Epithelial cell of prostate (primary cell): ENCODE measurements at places on chromosomes 6 and 20.
A peak's percentile ranks its signal among the peaks of the same experiment; 100 is the strongest.

- DNase-seq, result no peak
Measured at GRCh38 chr6:116524236-116524635, 12.8 kb downstream of the CALHM5 start.

- peak; percentile 57 for DNase-seq
Measured at GRCh38 chr6:151627689-151628444, 134.1 kb downstream of the CCDC170 start.

DNA sequence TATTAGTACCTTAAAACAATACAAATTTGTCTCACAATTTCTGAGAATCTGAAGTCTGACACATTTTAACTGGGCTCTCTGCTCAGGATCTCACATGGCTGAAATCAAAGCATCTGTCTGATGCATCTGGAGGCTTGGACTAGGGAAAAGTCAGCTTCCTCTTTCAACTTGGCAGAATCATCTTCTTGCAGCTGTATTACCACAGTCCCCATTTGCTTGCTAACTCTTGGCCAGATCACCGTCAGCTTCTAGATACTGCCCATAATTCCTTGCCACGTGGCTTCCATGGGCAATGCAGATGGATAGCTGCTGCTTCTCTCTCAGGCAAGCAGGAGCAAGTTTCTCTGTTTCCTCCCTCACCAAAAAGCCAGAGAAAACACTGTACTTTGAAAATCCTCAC lies 1106.4 kb upstream of the CITED2 start:
- DNase-seq, result no peak

DNA sequence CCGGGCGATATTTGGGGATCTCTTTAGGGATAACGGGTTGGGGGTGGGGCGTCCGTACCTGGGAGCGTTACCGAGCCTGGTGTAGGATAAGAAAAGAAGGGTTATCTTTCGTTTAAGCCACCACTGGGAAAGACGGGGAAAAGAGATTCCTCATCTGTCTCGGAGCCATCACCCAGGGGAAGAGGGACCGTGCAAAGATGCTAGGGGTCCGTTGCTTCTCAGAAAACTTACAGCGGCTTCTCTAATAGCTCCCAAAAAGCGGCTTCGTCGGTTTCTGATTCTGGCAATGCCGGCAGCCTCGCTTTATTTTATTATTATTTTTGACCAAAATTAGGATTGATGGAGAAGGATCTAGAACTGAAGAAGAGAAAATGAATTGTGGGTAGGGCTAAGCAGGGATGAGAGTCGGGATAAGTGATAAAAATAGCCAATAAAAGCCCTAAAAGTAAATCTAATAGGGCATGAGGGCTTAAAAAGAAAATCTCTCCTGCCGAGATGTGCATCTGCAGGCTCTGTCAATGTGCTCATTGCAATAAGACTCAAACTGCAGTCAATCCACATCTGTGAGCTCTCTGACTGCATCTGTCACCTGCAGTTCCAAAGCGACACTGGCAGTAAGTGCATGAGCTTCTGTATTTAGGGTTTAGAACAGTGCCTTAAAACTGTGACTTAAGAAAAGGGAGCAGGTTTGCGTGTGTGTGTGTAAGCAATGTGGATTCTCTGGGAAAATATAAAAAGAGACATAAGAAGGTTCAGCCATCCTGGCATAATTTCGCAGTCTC lies 801 bp downstream of the TBPL1 start:
- no peak for DNase-seq

DNA sequence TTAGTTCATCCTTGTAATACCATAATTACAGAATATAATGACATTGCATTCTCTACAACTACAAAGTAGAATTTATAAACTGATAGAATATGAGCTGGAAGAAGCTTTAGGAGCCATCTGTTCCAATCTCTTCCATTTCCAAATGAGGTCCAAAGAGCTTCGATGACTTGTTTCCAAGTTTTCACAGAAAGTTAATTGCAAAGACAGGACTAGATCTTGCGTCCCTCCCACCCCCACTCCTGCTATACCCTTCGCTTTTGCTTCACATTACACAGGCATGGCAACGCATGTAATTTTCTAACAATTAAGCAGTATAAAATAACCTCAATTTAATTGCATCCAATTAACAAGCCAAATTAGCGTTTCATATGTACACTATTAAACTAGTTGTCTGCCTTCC lies 7.0 kb downstream of the HIVEP2 start:
- DNase-seq, result no peak

DNA sequence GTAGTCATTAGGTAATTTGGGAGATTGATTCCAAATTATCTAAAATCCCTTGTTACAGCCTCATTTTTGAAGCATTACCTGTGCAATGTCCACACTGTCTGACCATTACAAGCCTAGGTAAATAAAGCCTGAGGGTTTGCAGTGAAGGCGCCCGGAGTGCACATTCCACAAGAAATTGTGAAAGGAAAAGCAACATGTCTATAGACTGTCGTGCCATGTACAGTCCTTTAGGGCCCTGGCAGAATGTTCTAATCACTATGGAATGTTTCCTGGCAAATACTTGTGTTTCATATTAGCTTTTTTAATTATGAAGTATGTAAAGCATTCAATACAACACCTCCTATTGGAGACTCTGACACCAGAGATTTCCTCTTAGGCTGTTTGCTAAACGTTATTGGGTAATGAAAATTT lies 28.9 kb downstream of the PREP start:
- DNase-seq, result peak; percentile 39

DNA sequence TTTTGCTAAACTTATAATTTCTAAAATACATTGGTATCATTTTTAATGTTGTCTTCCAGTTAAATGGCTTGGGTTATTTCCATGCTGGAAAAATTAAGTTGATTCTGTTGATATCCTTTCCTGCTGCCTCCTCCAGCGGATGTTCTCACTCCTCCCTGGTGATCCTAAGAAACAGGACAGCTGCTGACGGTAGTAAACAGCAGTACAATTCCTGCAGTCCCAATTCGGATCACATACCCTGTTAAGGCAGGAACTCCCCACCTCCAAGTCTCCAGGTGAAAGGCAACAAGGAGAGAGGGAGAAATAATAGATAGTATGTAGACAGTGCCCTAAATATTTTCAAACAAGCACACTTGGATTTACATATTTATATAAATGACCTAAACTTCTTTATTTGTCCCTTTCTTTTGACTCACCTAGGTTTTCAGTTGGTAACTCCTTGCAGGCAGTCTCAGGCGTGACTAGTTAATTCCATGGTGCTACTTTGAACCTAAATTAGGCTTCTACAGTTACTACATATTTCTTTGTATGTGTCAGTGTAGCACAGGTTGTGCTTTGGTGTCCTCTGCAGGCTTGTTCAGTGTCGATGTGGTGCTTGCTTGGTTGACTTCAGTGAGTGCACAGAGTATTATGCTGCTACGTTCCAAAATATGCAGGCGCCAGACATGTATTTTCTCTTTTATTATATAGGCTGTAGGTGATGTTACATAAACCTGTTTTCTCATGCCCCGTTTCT lies 126.0 kb downstream of the ADGRB3 start:
- DNase-seq, result no peak

DNA sequence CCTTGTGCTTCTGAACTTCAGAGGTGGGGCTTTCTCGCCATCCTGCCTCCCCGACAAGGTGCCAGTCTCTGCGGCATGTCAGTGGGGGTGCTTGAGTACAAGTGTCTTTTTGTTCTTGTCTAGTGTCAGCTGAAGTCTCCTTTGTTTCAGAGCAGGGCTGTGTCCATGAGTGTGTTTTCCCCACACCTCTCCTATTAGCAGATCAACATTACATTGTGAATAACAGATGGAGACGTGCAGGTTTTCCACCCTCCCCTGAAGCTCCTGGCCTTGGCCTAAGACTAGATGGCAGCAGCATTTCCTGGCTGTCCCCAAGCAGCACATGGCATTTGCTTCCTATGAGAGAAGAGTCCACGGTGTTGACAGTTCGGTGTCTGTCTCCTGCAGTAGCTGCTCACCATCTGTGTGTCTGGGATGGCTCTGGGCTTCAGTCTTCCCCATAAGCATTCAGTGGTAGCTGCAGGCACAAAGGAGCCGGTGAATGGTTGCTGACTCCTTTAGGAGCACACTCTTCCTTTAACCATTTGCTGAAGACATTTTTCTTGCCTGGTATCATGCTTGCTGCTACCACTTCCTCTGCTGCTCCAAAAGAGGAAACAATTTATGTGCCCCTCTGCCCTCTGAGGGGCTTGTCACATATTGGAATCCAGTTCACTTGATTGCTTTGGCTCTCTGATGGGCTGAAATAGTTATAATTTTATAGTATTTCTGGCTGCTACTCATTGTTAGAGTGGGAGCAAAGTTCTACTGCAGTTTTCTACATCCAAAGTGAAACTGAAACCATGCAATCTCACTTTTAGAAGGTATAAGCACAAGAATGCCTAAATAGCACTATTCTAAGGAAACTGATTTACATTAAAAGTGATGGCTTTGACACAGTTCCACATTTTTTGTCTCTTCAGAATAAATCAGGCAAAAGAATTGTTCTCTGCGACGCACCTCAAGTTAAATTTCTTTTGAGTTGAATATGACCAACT lies 913.0 kb downstream of the C6orf118 start:
- DNase-seq, result no peak

- peak; percentile 10 for DNase-seq
Measured at GRCh38 chr20:13173201-13173600, 47.9 kb upstream of the ISM1 start.

DNA sequence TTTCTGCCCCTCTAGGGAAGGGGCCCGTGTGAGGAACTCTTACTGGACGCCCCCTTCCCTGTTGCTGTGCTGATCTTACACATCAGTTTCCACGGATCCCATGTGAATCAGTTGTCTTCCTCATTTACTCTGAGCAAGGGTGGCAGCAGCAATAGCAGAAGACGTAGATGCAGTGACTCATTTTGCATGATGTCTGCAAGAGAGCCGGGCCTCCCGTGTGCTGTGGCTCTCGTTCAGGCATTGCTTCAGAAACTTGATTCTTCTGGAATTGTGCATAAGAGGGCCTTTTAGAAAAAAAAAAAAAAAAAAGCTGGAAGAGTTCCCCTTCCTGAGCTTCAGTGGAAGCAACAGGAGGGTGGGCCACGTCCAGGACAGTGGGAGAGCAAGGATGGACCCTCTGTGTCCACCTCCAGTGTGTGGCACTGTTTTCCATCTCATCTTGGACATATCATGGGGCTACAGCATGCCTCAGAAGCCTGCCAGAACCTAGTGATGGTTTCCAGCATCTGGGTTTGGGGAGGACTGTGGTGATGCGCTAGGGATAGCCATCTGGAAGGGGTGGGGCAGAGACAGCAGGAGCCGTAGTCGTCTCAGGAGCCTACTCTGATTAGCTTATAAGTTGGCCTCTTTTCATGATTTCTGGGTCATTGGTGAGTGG lies 62.1 kb downstream of the FOXO3 start:
- peak; percentile 22 for DNase-seq

DNA sequence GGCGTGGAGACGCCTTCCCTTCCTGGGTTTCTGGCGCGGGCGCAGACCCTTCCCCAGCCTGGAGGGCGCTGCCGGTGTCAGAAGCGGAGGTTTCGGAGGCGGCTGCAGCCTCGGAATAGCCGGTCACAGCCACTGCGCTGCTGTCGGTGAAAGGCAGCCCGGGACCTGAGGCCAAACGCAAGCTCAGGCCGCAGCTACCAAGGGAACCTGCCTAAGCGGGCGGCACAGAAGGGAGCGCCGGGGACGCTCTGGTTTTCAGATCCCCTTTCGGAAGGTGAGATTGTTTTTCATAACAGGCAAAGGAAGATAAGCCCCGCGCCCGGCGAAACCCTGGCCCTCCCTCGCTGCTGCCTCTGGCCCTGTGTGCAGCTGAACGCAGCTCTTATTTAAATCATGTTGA lies 116.5 kb downstream of the FAM120B start:
- no peak for DNase-seq

DNA sequence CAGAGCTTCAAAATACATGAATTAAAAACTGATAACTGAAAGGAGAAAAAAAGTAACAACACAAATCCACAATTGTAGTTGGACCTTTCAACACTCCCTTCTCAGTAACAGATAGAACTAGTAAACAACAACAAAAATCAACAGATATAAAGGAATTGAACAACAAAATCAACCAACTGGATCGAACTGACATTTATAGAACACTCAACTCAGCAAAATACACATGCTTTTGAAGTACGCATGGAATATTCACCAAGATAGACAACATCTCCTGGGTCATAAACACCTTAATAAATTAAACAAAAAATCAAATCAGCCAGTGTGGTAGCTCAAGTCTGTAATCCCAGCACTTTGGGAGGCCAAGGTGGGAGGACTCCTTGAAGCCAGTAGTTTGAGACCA lies 63.3 kb downstream of the ILRUN start:
- no peak for DNase-seq

GRCh38 chr6:7542065-7542873 lies 798 bp downstream of the DSP start:
- no peak for DNase-seq

DNA sequence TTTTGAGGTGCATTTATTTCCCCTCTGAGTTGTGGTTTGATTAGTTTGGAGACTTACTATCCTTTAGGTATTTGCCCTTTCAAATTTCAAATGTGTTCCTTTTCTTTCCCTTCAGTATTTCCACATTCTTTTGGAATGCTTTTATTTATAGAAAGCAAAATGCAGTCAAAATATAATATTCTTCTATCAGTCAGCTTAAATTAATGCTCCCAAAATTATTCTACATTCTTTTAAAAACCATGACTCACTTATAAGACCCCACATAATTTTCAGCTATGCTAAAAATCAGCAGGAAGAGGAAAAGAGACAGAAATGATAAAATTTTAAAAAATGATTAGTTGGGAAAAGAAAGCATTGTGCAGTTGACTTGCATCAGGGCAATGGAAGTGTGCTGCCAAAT lies 180.0 kb upstream of the SMLR1 start:
- no peak for DNase-seq
